ENCODE measurements at places on chromosomes 2 and 18.

- DNase-seq: no peak
These were observed 401.0 kb upstream of the ZEB2 start for GRCh38 chr2:144920755-144921530.

DNA sequence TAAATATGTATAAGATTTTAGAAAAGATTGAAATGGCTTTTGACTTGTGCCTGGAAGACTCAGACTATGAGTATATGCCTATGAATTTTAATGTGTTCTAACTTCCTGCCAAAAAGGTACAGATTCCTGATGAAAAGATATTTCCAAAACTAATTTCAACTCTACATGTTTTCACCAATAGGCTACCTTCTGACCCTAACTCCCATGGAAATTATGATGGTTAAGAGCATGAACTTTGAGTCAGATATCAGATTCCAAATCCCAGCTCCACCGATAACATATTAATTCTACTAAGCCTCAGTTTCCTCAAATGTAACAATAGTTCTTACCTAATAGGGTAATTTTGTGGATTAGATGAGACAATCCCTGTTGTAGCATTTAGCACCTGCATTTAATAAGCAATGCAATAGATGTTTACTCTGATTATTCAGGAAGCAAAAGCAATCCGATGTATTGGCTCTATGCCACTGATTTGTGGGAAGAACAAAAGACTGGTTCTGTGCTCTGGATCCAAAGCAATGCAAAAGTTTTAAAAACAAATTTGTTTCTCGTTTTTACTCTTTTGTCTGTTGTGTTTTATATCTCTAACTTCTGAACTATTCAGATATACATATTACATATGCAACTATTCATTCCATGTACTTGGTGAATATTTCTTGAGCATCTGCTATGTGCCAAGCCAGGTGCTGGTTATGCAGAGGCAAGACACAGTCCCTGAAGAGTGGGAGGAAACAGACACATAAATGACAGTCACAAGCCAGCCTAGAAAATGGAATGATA, 115.4 kb downstream of the GATA6 start:
- DNase-seq: no peak

GRCh38 chr2:166924967-166925366, 36.7 kb downstream of the XIRP2 start:
- DNase-seq: no peak

DNA sequence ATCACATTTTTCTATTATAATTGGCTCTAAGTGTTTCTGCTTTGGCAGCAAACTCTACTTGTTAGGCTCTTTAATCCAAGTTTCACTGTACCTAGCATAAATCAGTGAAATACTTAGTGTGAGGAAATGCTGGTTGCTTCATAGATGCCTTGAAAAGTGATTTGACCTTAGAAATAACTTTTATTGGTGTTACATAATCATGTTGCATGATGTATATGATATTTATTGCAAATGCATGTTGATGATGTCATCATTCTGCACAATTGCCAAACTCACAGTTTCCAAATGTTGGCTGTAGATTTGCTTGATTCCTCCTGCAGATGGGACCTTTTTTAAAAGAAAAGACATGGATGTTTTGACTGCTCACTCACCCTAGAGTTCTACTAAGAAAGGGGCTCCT, 137.6 kb upstream of the BCL2L11 start:
- no peak for DNase-seq

DNA sequence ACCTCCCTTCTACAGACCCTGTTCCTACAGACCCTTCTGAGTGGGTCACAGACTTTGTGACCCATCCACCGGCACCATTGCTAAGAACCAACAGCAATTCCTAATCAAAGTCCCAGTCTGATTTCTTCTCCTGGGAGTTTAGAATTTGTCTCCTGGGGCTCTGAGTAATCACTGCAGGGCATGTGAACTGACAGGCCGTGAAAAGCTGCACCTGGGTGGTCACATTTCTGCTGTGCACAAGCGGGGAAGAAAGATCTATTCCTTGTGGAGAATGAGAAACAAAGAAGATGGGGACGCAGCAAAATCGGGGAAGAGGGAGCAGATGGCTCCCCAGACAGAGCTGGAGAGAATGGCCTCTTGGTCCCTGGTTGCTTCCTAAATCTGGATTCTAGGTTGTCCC, 151.0 kb downstream of the ARL4C start:
- DNase-seq: no peak

- no peak for DNase-seq
These were observed 167.0 kb upstream of the ZC3H15 start for GRCh38 chr2:186319105-186319504.

- DNase-seq: no peak
These were observed 196.2 kb downstream of the SMAD7 start for GRCh38 chr18:48754559-48754958.

DNA sequence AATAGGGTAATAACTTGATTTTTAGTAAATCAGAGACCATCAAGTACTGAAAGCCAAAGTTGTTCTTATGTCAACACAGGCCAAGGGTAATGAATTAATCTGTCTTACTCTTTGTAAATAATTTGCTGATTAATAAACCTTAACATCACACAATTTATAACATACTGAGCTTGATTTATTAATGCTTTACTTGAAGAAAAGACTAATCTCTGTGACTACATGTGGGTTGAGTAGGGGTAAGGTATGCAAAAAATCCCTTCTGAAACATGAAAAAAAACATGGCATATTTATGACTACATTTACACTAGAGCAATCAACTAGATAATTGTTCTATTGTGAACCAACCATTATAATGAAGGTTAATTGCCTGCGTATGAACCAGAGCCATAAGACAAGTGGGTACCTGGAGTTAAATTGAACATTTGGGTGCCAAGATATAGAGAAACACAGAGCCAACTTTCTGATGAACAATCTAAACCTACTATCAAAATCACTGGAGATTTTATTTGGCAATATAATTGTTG, 67.7 kb upstream of the GRB14 start:
- no peak for DNase-seq

DNA sequence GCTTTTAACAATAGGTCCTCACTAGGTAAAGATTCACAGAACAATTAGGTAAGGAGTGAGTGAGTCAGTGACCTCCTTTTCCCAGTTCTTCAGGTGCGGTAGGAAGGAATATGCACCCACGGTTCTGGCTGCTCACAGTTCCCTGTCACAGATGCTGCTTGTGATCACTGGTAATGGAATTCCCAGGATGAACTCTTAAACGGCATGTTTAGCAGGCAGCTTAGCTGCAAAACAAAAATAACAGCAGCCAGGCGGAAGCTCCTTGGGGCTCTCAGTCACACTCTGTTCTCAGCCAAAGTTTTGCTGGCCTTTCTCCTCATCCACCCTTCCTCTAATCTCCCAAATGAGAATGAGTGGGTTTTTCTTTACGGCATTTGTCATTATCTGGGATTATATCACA, 274.5 kb downstream of the MYT1L start:
- no peak for DNase-seq

DNA sequence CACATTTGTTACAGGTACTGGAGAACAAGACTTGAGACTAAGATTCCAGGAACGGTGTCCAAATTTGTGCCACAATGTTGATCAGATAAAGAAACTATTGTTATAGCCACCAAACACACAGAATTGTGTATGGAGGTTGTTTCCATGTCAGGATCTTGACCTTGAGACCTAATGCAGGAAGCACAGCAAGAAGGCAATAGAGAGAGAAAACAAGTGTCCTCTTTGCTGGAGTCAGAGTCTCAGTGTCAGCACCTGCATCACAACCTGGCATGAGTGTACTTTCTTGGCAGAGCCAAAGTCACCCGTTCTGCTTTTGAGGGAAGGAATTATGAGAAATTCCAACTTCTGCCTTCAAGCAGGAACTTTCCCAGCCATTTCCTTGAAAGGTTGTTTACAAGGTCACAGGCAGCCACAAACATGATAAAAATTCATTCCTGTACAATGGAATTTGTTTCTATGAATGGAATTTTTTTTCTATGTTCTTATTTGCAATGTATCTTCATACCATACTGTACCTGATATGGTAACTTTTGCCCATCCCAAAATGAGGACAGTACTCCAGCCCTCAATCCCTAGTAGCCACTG, 118.4 kb downstream of the PKP4 start:
- DNase-seq: no peak

GRCh38 chr2:136251197-136251884, 133.4 kb upstream of the CXCR4 start:
- DNase-seq: no peak

DNA sequence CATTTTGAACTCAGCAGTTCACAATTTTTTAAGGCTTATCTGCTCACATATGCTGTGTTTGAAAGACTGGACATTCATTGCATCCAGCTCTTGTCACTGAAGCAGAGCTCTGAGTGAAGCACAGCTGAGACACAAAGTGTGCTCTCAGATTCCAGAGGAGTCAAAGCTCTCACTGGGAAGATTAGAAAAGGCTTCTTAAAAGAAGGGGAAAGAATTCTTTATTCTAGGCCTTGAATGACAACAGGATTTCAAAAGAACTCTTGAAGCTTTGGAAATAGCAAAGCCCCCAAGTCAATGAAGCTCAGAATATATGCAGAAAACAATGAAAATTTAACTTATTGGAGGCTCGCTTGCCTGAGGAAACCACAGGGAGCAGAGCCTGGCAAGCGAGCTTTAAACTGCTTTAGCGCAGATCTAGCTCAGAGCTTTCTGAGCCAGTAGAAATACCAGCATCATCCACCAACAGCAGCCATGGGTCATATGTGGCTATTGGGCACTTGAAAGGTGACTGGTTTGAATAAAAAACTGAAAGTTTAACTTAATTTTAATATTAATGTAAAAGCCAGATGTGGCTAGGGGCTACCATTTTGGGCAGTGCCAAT, 369.7 kb downstream of the OSR1 start:
- no peak for DNase-seq

- DNase-seq: no peak
These were observed 70.5 kb downstream of the SFXN5 start for GRCh38 chr2:73000808-73001570.

- DNase-seq: no peak
These were observed 158.6 kb upstream of the ALPP start for GRCh38 chr2:232219932-232220331.

- no peak for DNase-seq
These were observed 207.9 kb upstream of the FIGN start for GRCh38 chr2:163943403-163944346.

- no peak for DNase-seq
These were observed 1.7 kb downstream of the TRAPPC8 start for GRCh38 chr18:31941010-31941809.

- DNase-seq: no peak
These were observed 38.4 kb downstream of the EIF4E2 start for GRCh38 chr2:232588680-232589585.

DNA sequence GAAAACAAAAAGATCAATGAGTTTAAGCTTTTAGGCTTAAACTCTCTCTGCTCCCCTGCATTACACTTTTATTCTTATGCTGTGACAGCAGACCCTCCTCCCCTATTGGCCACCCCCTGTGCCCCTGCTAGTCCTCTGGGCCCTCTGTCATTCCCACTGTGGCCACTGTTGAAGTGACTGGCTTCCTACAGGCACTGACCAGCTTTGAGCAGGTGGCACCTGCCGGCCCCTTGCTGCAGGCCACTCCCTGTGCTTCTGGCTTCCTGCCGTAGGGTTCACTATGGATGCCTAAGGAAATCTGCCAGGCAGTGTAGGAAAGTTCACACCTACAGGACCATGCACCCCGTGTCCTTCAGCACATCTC, 156.5 kb upstream of the L3MBTL4 start:
- DNase-seq: no peak

GRCh38 chr18:76546436-76546835, 51.4 kb upstream of the ZNF516 start:
- no peak for DNase-seq

GRCh38 chr2:239554766-239555570, 154.1 kb upstream of the HDAC4 start:
- no peak for DNase-seq

DNA sequence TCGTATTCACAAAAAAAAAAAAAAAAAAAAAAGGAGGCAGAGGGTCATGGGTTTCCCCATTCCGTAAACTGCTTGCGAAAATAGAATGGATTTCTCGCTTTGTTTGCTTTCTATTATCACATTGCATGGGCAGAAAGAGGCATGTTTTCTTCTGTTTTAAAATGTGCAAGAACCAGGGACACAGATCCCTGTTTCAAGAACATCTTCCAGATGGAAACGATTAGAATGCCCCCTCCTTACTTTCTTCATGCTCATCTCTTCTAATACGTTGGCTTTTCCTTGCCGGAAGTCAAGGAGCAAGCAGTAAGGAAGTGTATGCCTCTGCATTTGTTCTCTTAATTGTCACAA, 51.0 kb upstream of the ZNF516 start:
- DNase-seq: no peak

GRCh38 chr18:48974304-48975119, 23.7 kb upstream of the SMAD7 start:
- no peak for DNase-seq

DNA sequence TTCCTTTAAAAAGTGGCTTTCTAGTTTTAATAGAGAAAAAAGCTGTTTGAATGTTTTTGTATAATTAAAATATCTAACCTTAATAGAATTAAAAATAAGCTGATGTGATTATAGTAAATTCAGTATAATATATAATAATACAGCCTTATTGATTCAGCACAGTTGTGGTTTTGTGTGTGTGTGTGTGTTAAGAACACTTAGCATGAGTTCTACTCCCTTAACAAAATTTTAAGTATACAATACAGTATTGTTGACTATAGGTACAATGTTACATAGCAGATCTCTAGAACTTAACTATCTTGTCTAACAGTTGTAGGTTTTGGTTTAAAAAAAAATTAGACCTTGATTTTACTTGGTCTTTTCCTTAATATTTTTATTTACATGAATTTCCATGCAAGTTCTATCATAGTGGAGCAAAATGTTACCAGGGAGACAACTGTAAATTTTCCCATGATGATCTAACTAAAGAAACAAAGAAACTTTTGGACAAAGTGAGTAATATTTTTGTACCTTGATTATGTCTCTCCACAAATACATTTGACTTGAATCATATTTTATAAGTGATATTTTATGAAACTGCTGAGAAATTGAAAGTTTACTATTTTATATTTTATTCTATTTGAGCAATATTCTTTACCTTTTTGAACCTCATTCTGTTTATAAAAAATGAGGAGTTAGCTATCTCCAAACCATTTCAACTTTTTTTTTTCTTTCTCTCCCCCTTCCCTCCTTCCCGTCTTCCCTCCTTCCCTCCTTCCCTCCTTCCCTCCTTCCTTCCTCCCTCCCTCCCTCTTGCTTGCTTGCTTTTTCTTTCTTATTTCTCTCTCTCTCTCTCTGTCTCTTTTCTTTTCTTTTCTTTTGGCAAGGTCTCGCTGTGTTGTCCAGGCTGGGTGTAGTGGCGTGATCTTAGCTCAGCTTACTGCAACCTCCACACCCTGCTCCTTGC, 46.3 kb downstream of the ZC3H6 start:
- no peak for DNase-seq

GRCh38 chr2:178238154-178238521, 43.8 kb downstream of the OSBPL6 start:
- no peak for DNase-seq

DNA sequence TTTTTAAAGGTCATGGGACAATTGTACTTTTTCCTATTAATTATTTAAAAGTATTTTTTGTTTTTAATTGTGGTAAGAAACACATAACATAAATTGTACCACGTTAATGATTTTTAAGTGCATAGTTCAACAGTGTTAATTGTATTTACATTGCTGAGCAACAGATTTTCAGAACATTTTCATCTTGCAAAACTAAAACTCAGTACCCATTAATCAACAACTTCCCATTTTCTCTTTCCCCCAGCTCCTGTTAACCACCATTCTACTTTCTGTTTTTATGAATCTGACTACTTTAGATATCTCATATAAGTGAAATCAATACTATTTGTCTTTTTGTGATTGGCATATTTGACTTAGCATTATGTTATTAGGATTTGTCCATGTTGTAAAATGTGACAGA, 483.9 kb upstream of the ZNF804A start:
- no peak for DNase-seq

- DNase-seq: no peak
These were observed 127.0 kb upstream of the CCDC195 start for GRCh38 chr2:224843141-224843540.

Measured in T-helper 1 cell (primary cell).